ENCODE measurements at places on chromosomes 5 and 9.
A peak's percentile ranks its signal among the peaks of the same experiment; 100 is the strongest.

- DNase-seq, result no peak
Measured at GRCh38 chr5:80195837-80196400, 59.9 kb downstream of the SERINC5 start.

DNA sequence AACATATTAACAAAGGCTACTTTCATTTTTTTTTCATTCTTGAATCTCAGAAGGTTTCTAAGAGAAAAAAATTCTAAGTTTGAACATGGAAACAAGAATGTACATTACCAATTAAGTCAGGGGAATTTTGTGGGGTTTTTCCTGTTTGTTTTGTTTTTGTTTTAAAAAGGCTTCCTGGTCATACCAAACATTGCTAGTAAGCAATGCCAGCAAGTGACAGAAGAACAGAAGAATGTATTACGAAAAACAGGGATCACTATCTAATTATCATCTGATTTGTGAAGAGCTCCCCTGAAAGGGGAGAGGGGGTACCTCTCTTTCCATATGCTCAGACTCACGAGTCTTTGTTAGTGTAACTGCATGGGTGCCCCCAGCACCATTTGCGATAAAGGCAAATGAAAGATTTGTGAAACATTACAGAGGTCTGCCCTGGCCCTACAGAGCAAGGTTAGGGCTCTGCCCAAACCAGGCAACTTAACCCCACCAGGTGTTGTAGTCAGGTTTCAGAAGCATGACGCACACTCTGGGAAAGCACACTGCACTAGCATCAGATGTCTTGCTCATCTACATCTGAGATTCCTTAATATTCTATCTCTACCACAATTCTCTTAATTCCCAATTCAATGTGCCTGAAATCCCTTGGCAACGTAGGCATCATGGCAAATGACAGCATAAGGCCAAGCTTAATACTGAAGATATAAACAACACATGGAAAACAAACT, 268.2 kb downstream of the MLLT3 start:
- no peak for DNase-seq

DNA sequence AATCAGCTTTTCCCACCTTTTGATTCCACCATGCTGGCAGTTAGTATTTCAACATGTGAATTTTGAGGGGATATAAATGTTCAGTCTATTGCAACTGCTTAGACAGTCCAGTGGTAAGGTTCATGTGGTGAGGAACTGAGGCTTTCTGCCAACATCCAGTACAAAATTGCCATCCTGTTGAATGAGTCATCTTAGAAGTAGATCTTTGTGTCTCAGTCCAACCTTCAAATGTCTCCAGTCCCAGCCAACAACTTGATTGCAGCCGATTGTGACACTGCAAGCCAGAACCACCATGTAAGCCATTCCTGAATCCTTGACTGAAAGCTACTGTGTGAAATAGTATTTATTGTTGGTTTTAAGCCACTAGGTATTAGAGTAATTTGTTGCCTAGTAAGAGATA, 331.5 kb upstream of the GRIN3A start:
- DNase-seq, result no peak

DNA sequence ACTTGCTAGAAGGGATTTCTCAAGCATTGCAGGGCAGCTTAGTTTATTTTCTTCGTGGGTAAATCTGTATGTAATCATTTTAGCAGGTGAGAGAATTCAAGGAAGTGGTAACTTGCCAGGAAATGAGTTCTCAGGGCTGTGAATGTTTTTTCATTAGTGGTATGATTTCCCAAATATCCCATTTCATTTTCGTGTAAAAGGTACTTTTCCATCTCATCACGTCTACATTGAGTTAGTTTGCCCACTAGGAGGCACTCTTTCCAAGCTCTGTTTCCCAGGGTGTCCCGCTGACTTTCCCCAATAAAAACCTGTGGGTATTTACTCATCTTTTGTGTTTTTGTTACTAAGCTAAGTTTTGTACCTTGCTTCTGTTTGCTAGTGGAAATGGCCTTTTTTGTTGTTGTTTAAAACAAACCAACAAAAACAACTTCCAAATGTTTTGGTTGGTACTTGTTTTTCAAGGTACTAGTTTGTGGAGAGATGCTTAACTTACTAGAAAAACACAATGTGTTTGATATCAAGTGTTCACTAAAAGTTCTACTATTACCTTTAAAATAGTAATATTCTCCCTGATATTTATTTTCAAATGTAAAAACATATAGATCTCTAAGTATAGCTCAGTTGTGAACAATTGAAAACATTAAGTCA, 373.6 kb downstream of the ADGRV1 start:
- peak; percentile 39 for DNase-seq

- no peak for DNase-seq
Measured at GRCh38 chr5:36521838-36522745, 84.3 kb upstream of the SLC1A3 start.

DNA sequence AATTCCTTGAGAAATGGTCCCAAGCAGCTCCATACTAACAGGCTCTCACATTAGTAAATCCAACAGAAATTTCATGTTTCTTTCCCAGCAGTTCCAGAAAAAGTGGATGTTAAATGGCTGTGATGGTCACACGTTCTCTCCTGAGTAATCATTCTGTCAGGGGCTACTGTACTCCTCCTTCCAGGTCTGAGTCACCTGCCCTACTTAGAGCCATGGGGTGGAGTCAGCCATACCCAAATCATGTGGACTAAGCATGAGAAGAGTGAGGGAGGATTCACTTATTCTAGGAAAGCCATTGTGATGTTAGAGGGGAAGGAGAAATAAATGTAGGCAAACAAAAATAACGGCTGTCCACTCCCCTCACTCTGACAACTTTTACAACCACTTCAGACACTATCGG, 547.2 kb downstream of the CSNK1G3 start:
- DNase-seq, result no peak

DNA sequence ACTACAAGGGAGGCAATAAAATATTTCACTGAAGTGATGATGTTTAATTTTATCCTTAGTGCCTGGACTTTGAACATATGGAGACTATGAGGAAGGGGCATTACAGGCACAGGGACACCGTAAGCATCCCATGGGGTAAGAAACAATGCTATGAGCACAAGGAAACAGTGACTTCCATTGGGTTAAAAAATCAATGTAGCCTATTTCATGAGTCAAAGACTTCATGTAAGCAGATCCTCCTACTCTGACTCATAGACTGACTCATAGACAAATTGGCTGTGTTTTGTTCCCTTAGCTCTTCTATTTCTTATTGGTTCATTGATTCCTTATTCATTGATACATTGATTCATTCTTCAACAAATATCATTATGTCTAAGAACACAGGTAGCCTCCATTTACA, 351.0 kb downstream of the PRELID2 start:
- no peak for DNase-seq

- DNase-seq, result no peak
Measured at GRCh38 chr5:6728011-6728794, 15.0 kb downstream of the TENT4A start.

- DNase-seq, result no peak
Measured at GRCh38 chr9:93059715-93060578, 1.4 kb downstream of the SUSD3 start.

DNA sequence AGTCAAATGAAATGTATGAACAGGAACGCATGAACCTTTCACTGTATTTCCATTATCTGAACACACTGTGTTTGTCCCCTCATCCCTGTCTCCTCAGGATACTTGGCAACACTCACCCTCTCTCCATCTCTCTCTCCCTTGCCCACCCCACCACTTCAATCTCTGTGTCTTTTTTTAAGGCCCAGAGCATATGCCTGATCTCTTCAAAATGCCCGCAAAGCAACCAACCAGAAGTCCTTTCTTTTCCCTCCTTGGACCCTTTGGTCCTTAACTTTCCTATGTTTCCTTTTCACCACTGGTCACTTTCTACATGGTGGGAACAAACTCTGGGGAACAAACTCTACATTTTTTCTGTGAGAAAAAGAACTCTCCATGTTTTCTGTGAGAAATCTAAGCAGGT, 3.2 kb upstream of the IRF1 start:
- no peak for DNase-seq

DNA sequence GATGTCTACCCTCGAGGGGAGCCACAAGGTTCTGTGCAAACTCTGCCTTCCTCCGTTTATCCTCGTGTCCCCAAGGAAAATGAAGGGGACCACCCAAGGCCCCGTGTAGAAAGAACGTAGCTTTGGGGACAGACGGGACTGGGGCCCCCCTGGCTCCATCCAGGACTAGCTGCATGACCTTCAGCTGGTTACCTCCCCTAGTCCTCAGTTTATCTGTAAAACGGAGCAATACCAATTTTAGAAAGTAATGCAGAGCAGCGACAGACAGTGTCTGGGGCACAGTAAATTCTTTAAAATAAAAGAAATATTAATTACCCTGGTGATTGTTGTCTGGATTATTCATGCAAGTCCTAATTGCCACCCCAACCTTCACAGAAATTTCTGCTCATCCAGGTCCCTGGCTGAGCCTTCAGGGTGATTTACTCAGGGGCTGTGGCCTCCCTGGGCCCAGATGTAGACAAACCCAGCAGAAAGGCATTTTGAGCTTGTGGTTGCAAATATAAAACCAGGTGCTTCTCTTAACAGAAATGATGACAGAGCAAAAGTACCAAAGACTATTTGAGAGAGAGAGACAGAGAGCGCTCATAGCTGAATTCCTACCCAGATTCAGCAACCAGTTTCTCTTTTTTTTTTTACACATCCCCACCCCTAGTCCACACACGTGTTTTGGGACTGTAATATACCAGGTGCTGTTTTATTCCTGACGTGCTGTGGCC, 155.1 kb upstream of the SMIM23 start:
- DNase-seq, result no peak

- peak; percentile 2 for DNase-seq
Measured at GRCh38 chr5:142222225-142222865, 102.5 kb downstream of the SPRY4 start.

GRCh38 chr9:79764374-79764773, 192.6 kb downstream of the TLE4 start:
- DNase-seq, result no peak

- peak; percentile 60 for DNase-seq
Measured at GRCh38 chr9:100216178-100216787, 117.2 kb downstream of the INVS start.

DNA sequence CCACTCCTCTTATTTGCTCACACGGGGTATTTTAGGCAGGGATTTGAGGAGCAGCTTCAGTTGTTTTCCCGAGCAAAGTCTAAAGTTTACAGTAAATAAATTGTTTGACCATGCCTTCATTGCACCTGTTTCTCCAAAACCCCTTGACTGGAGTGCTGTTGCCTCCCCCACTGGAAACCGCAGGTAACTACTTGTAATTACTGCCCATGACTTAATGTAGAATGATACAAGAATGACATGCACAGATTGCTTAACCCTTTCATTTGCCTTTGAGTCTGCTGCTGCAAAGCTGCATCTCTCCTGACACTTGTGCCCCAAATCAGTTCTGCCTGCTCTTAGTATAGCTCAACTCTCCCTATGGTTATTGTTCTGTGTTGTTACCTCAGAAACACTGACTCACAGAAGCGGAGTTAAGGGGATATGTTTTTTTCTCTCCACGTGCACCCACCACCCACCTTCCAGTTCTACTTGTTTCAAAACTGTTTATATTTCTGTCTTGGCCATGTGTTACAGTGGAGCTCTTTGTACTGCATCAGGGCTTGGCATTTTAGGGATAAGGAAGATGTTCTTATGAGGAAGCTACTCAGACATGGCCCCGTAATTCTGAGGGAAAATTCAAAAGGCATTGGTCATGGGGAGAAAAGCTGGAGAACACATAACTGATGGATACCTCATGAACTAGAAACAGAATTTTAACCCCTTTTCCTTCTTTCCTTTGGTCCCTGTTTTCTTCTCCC, 2.3 kb downstream of the ADRB2 start:
- DNase-seq, result no peak

DNA sequence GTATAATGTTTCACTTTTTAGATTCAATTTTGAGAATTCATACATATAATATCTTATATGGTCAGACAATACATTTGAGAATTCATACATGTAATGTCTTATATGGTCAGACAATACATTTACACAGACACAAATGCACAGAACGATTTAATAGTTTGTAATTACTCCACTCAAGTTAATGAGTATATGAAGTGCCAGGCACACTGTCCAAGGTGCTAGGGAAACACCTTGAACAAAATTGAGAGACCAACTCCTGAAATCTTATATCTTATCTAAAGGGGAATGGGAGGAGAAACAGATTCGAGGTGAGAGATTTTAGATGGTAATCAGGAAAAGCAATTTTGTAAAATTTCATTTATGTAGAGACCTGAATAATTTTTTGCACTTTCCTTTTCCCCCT, 994.7 kb downstream of the CDH12 start:
- no peak for DNase-seq

GRCh38 chr5:62260513-62260912, 45.5 kb upstream of the KIF2A start:
- DNase-seq, result no peak

DNA sequence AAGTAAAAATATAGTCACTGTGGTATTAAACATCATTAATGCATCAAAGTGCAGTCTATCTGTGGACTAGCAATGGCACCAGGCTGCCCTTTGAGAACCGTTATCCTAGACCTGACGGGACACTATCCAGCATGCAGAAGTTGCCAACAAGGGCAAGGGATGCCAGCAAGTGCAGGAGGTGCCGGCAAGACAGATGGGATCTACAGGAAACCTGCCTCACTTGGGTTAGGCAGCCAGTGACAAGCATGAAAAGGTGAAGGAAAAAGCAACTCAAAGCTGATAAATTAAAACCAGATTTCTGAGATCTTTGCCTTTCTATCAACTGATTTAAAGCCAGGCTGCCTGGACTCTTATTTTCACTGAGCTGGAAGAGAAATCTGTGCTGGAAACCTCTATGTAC, 315.2 kb upstream of the PDE4D start:
- DNase-seq, result no peak

DNA sequence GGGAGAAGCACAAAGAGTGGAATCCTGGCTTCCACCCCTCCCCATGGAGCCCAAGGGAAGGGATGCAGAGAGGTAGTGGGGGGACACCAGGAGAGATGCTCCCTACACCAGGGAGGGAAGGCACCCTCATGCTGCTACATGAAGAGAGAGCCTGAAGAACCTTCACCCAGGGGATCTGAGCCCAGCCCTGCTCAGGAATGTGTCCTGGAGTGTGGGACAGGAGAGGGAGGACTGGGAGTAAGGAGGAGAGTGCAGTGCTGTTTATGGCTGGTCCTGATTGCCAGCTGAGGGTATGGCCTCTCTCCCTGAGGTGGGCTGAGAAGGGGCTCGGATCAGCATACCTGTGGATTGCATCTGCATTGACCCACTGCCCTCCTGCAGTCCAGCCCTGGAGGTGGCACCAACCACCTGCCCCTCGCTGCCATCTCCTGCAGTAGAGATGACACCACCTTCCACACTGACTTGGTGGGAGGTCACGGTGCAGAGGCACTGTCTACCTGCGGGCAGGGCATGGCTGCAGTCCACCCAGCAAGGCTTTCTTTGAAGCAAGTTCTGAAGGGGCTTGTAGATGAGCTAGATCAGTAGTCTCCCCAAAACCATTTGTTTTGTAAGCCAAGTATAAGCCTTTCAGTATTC, 114.9 kb upstream of the SLC25A48 start:
- no peak for DNase-seq

GRCh38 chr9:109455391-109455790, 42.7 kb downstream of the PTPN3 start:
- DNase-seq, result no peak
